PC-3 (cell line): ENCODE measurements at places on chromosomes 2 and 18.

DNA sequence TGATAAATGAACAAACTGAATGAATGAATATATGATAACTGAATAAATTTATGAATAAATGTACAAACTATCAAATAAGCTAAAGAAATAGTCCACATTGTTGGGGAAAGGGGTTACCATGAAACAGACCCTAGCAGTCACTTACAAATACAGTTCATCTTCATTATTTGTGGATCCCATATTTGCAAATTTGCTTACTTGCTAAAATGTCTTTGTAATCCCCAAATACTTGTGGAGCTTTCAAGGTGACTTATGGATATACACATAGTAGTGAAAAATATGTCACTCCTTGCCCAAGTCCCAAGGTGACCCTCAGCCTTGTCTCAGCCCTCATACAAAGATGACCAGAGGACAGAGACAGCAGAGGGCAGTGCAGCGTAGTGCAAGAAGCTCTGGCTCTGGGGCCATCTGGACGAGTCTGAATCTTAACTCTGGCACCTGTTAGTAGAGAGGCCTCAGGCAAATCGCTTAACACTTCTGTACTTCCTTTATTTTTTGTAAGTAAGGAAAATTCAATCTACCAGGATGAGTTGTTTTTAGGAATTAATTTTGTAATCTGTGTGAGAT, 3.1 kb downstream of the PAIP2B start:
- DNase-seq = peak; percentile 74

GRCh38 chr2:42939411-42940206, 147.2 kb upstream of the HAAO start:
- DNase-seq = no peak

GRCh38 chr2:233414273-233414654, 60.0 kb downstream of the DGKD start:
- peak; percentile 81 for DNase-seq

DNA sequence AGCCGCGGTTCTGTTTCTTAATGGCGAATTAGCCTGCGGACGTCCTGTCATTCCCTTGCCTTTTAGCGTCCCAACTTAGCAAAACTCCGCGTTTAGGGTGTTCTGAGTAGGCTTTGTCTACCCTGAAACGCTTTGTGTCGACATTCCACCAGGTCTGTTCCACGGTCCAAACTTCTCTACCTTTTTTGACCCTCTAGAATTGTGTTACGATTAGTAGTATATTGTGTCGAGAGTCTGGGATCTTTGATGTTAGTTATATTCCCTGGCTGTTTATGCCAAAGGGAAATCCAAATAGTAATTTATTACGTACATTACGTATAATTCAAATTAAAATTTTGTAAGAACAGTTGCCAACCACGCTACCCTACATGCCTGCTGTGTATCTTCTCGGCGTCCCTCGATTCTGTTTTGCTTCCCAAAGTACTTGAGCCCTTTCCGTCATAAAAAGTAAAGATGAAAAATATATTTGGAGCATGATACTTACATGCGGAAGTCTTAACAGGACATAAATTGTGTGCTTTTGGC, 495 bp upstream of the TTC32 start:
- DNase-seq = no peak

- no peak for DNase-seq
These were observed 39.8 kb upstream of the TBC1D8 start for GRCh38 chr2:101190747-101191516.

DNA sequence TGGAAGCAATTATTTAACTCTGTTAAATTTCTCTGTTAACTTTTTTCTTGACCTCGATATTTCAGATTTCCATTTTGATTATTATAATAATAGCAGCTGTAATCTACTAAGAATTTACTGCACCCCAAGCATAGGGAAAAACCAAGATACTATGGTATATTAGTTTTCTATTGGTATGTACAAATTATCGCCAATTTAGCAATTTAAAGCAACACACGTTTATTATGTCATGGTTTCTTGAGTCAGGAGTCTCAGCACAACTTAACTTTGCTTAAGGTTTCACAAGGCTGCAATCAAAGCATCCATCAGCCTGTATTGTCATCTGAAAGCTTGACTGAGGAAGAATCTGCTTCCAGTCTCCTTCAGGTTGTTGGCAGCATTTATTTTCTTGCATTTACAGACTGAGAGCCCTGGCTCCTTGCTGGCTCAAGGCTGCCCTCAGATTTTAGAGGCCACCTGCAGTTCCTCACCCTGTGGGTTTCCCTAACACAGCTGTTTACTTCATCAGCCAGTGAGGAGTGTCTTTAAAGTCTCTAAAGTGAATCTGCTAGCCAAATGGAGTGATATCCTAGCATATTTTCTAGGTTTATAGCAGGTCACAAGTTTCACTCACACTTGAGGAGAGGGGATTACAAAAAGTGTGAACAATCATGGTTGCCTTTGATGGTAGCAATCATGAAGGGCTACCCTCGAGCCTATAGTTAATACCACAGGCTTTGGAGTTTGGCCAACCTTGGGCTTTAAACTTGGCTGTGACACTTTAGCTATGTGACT, 4.4 kb upstream of the VPS54 start:
- DNase-seq = no peak

GRCh38 chr2:33104052-33104623, 157.4 kb downstream of the LTBP1 start:
- DNase-seq = peak; percentile 87

GRCh38 chr18:49243391-49243790, 217.1 kb downstream of the DYM start:
- no peak for DNase-seq

- no peak for DNase-seq
These were observed 213.4 kb downstream of the GPD2 start for GRCh38 chr2:156649596-156649995.

DNA sequence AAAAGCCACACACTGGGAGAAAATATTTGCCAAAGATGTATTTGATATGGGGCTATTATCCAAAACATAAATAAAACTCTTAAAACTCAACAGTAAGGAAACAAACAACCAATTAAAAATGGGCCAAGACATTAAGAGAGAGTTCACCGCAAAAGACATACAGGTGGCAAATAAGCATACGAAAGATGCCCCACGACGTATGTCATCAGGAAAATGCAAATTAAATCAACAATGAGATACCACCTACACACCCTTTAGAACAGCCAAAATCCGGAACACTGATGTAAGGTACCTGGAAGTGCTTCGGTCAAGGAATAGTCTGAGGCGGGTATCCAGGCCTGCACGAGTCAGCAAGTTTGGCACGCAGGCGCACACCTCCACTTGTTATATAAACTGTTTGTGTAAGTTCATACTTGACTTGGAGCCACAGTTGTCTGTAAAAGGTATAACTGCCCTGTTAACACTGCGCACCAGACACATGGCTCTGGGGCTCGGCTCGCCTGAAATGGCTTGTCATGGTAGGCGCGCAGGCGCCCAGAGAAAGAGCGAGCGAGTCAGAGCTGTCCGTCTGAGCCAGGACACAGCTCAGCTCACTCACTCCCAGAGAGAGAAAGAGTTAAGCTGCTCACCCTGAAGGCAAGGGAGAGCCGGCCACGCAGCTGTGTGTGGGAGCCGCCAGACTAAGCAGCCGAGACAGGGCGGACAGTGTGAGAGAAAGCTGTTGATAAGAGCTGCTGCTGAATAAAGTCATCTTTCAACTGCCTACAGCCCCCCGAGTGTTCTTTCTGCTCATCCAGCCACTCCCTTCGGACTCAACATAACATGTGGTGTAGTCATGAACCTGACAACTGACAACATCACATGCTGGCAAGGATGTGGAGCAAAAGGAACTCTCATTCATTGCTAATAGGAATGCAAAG, 87.3 kb downstream of the HNRNPLL start:
- peak; percentile 85 for DNase-seq

GRCh38 chr2:98419544-98419943, 25.1 kb upstream of the INPP4A start:
- DNase-seq = no peak

DNA sequence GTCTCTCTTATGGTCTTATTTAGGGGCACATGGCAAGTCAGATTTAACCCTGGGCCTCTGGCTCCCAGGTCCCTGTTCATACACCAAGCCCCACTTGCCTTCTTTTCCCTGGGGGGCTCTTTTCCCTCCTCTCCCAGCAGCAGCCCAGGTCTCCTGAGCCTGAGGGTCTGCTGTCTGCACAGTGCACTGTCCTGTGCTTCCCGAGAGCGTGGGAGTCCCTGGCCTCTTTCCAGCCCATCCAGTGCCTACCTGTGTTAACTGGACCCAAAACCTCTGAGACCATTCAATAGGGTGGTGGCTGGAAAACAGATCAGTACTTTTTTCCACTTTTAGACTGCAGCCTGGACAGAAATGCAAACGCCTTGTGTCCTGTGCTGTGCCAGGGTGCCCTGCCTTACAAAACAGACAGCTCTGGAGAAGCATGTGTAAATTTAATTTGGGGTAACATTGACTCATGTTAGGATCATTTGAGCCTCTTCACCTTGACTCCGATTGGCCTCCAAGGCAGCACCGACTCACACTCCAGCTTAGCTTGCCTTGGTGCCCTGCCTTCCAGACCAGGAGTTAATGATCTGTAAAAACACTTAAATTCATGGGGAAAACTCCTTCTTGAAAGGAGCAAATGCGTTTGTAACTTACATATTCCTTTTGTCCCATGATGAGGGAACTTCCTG, 34.3 kb downstream of the TWIST2 start:
- no peak for DNase-seq

- no peak for DNase-seq
These were observed 298.9 kb upstream of the NCKAP5 start for GRCh38 chr2:133867166-133867565.

DNA sequence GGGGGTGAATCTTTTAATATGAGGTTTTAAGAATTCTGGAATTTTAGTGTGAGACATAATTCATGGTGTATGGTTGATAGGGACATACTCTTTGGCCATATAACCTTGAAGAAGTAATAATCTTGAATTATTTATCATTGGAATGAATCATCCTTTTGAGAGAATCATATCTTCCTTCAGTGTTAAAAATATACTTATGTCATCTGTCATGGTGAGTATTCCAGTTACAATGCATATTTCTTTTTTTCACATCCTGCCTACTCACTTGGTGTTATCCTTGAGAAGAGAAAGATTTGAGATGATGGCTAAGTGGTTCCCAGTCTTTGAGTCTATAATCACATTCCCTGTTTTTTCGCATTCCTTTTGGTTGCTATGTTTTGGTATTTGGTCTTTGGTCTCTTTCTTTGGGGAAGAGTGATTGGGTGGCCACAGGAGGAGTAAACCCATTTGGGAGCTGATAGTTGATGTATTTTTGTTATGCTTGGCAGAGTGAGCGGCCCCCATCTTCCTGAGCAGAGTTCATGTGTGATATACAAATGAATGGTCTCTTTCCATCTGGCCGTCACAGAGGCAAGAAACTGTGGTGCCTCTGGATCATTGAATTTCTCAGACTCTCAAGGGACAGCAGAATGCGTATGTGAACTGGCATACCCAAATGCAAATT, 21.6 kb downstream of the ASAP2 start:
- peak; percentile 43 for DNase-seq

- DNase-seq = peak; percentile 35
These were observed 55.4 kb upstream of the THOC1 start for GRCh38 chr18:323253-323622.

DNA sequence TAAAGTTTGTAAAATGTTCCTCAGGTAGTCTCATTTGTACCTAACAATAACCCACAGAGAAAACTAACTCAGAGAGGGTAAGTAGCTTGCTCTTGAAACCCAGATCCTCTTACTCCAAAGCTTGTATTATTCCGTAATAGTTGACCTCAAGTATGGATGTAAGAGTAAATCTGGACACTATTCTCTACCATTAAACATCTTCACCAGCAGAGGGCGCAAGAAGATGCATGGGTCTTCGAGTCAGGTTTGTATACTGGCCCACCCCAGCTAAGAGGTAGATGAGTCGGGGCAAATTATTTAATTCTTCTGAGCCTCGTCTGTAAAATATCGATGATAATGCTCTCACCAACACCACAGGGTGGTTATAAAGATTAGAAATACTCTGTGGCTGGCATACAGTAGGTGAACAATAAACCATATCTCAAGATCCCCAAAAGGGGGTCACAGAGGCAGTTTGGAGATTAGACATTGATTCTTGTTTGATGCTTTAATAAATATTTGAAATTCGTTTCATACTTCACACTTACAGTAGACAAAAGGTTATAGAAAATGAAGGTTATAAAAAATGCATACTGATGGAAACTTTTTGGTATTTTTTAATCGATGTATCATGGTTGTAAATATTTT, 3.5 kb upstream of the CABLES1 start:
- peak; percentile 85 for DNase-seq

DNA sequence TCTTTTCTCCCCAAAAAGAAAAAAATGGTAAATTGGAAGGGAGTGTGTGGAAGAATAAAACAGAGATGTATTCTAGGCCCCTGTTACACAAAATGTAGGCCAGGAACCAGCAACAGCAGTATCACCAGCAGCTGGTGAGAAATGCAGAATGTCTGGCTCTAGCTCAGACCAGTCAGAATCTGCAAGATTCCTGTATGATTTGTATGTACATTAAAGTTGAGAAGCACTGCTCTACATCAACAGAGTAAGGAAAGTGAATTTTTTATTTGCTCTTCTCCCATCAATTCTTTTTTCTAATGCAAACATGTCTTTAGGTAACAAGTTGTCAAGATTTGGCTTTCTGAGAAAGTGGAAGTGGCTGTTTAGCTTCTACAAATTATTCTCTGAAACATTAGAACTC, 235.4 kb upstream of the FANCL start:
- no peak for DNase-seq

GRCh38 chr2:189012351-189012750, 38.2 kb downstream of the COL3A1 start:
- DNase-seq = no peak

DNA sequence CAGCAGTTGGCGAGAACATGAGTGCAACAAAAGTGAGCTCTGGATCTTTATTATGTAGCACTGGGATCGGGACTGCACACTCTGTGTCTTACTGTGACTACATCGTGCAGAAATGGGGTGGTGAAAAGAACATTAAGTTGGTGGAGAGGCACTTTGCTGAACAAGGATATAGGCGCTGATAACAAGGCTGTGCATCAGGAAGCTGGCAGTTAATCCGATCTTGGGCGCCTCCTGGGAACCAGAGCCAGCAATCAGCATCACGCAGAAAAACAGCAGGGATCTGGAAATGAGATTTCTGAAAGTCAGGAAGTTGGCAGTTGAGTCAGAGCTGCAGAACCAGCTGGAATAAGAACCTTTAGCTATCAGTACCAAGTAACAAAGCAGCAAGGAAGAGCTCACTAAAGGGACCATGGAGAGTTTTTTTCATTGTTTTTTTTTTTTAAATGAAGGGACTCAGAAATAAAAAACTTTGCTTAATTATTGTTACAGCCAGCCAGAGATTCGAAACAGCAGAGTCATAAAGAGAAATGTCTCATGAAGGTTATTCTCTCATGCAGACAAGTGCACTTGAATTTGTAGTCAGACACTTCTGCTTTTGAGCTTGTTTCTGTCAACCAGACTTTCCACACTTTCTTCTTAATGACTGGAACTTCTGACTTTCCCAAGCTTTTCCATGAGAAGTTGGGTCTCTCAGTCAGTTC, 22.8 kb upstream of the MYO3B start:
- peak; percentile 74 for DNase-seq

- peak; percentile 16 for DNase-seq
These were observed 16.6 kb upstream of the SPOPL start for GRCh38 chr2:138485019-138485418.

GRCh38 chr2:221552291-221552690, 19.8 kb downstream of the EPHA4 start:
- DNase-seq = no peak

- DNase-seq = no peak
These were observed 102.3 kb downstream of the CDCA7 start for GRCh38 chr2:173456960-173457359.
